MV-4-11 (cell line): ENCODE measurements at places on chromosomes 13 and 19.

DNA sequence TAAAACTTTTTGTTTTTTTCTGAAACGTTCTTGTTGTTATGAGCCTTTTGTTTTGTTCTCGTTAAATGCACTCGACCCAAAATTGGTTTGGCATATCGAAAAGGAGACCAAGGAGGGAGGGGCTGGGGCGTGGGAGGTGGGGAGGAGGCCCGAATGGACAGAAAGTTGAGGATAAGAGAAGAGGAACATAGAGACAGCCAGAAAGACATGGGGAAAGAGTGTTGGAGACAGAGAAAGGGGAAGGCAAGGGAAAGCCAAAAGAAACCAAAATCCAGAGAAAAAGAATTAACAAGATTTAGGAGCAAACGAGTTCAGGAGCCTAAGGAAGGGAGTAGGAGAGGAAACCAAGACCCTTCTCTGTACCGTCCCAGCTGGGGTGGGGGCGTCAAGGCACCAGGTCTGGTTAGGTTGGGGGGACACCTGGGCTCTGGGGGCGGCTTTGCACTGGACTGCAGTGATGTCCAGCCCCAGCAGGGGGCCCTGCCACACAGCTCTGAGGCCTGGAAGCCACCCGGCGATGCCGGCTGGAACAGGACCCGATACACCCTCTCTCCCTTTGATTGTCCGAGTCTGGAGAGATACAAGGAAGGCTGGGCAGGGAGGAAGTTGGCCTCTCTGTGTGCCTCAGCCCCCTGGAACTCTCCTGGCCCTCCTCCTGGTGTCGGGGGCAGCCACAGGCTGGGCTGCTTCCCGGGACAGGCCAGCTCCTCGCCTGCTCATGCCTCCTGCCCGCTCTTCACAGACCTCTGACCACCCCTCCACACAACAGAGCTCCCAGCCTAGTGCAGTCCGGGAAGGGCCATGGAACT lies 11.6 kb upstream of the ASF1B start:
- DNase-seq: no peak

DNA sequence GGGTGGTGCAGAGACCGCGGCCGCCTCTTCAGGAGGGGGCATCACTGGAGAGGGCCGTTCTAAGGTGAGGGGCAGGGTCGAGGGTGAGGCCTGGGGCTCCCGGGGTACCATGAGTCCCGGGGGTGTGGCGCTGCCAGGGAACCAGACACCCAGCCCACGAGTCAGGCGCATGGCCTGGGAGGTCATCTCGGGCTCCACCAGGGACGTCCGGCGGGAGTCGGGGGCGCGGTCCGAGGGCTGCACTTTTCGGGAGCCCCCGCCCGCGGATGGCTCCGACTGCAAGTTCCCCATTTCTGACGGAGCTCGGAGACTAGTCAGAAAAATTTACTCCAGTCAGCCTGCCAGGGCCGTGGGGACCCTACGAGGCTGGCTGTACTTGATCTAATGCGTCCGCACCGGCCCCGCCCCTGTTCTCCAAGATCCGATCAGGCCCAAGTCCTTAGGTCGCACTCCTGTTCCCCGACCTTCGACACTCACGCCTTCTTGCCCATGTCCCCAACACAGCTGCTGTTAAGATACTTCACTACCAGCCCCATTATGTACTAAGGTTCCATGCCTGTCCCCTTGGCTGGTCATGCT lies 774 bp downstream of the GGN start:
- DNase-seq: peak; percentile 49

DNA sequence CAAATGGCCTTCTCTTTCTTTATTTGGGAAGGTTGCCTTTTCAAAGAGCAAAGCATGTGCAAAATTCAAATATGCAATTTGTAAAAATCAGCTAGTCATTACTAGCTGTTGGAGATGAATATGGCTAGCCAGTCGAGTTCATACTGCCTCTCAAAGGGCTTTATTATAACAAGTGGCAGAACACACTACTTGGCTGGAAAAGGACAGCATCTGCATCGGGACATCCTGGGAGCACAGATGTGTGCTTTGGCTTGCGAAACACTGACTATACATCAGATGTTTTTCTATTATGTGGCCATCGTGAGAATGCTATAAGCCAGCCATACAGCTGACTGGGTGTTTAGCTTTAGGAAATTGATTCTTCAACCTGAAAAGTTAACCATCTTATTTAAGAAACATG lies 424.2 kb downstream of the KCTD12 start:
- no peak for DNase-seq

DNA sequence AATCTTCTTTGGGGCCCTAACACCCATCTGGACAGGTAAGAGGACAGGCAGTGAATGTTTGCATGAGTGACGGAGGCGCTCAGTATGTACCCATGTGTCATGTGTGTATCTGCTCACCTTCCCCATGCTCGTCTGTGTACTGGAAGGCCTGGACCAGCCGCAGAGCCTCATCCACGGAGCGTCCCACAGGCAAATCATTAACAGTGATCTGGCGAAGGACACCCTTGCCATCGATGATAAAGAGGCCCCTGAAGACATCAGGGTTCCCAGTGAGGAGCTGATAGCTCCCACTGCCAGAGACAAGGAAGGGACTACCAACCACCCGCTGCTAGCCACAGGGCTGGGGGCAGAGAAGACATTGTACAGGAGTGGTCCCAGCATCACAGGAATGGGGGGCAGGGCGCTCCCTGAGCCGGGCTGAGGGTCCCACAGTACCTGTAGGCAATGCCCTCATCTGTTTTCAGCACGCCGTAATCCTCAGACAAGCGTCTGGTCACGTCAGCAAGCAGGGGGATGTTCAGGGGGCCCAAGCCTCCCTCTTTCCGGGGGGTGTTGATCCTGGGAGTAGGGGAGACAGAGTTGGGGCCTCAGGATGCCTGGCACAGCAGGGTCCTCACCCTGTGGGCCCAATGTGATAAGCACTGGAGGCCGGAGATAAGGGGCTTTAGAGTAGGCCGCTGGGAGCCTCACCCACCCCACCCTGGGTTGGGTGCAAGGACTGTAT lies 1.7 kb downstream of the PRDX2 start:
- DNase-seq: no peak

DNA sequence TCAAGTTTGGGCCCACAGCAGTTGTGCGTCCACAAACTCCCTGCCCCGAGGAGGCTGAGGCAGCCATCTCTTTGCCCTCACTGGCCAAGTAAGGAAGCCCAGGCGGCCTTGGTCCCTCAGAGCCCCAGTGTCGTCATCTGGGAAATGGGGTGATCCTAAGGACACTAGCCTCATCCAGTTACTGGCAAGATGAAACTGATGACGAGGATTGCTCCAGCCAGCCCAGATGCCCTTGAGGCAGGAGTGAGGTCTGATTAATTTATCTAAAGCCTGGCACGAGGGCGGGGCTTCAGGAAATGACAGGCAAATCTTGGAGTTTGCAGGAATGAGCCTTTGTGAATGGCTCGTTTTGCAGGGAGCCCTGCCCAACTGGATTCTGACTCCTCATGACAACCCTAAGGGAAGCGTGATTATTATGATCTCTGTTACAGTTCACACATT lies 5.6 kb downstream of the LIPE start:
- DNase-seq: no peak

DNA sequence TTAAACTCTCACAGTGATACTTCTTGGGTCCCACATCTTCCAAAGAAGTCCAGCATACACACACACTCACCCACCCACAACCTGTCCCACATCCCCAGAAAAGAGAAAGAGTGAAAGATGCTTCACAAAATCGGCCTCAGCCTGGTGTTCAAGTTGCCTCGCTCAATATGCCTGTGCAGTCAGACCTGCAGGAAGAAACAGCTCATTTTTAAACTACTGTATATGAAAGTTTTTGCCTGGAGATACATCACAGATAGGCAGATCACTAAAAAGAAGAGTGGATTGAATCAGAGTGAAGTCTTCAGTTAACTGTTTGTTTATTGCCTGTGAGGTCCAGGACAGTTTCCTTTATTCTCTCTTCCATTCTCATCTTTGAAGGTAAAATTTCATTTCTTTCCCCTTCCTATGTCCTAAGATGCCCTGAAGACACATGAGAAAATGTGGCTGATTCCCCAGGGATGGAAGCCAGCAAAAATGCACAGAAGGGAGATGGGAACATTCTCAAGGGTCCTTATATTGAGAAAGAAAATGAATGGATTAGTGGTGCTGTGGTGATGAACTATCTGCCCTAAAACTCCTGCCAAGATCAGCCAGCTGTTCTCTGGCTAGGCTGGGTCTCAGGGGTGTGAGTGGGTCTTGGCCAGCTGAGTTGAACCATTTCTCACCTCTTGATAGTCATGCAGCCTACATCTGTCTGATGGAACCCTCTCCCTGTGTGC lies 259.0 kb downstream of the ITGBL1 start:
- DNase-seq: no peak

DNA sequence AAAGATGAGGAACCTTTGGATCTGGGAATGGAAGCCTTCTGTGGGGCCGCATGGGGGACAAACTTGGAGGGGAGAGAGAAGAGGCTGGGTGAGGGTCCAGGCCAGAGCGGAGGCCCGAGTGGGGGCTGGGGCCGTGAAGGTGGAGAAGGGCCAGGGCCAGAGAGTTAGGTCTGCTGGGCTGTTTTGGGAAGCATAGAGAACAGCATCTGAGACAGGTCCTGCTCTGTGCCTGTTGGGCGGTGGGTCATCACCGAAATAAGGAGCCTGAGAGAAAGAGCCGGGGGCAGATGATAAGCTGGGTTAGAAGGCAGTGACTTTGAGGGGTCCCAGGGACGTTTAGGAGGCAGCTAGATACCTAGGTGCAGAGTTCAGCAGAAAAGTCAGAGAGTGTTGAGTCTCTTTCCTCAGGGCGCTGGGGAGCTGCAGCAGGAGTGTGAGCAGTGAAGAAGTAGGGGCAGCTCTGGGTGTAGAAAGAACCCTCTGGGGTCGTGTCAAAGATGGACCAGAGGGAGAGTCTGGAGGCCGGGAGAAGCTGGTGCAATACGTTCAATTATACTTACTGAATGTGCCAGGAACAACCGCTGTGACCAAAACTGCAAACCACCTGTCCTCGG lies 2.7 kb downstream of the SPACA6 start:
- DNase-seq: no peak

GRCh38 chr13:42173789-42174343 lies 98.1 kb upstream of the AKAP11 start:
- no peak for DNase-seq

DNA sequence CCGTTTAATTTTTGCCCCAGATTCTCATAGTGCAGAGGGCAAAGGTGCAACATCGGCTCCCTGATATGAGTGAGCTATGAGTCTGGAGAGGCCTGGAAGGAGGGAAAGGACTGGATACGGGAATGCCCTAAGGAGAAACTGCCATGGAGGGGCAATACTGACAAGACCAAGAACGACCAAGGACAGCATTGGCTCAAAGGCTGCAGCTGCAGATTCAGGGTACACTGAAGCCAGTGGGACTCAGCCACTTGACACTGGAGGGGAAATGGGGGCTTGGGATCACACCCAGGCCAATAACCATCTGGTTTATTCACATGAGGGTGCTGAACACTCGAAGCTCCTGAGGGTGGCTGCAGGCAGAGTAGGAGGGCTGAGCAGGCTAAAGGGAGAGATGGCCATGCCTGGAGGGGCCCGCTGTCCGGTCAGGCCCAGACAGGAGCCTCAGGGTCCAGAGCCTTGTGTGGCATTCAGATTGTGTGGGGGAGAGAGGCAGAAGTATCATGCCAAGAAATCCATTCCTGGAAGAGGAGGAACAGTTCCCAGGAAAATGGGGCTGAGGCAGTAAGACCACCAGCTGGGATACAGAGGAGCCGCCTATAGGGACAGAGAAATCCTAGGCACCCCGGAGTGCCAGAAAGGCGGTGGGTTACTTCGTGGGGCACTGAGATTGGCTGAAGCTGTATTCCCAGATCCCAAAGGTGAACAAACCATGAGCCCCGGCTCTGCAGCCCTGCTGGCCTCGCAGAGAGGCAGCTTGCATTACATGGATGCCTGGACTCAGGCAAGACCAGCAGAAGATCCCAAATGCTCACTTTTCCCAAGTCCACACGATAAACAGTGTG lies 20.7 kb downstream of the COL4A1 start:
- DNase-seq: no peak

GRCh38 chr19:17235971-17236777 lies 9.5 kb downstream of the NR2F6 start:
- DNase-seq: no peak

- no peak for DNase-seq
Observed at GRCh38 chr13:104320446-104320845, 1254.2 kb upstream of the SLC10A2 start.
